ENCODE measurements at places on chromosomes 1 and 21.
A peak's percentile ranks its signal among the peaks of the same experiment; 100 is the strongest.

GRCh38 chr21:8993284-8993942, 1528.0 kb upstream of the TPTE start:
- DNase-seq, result no peak

- peak; percentile 11 for DNase-seq
Observed at GRCh38 chr1:180515857-180516388, 13.5 kb upstream of the ACBD6 start.

GRCh38 chr1:183270541-183271141, 84.6 kb downstream of the LAMC2 start:
- no peak for DNase-seq

DNA sequence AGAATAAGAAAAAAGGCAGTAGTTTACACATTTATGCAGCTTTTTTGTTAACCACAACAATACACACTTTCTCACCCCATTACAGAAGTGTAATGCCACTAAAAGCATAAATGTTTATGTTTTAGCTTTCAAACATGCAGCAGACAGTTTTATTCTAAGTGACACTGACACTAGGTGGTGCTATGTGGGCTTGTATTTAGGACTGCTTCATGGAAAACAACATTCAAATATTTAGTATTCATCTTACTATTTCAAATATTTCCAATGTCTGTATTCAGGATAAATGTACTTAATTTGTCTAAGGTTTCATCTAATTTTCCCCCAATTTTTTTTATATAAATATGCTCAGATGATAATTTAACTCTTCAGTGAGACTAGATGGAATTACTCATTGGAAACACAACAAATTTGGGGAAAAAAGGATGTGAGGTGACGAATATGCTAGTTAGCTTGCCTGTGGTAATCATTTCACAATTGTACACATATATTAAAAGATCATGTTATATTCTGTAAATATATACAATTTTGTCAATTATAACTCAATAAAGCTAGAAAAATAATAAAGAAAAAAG, 71.4 kb downstream of the USP1 start:
- DNase-seq, result no peak

- no peak for DNase-seq
Observed at GRCh38 chr1:241356519-241357365, at the start of gene RGS7. Gene RGS7, minus strand, starts transcription at chr1:241357205.

GRCh38 chr1:167629681-167630567, at the start of gene RCSD1:
Gene RCSD1, plus strand, starts transcription at chr1:167630232. Its CDS starts 192 bp downstream, at chr1:167630424.
- peak; percentile 44 for DNase-seq

GRCh38 chr1:16006552-16007485, 2.8 kb downstream of the SRARP start:
- DNase-seq, result no peak

GRCh38 chr1:231616667-231617066, 9.9 kb upstream of the DISC1 start:
- DNase-seq, result no peak

DNA sequence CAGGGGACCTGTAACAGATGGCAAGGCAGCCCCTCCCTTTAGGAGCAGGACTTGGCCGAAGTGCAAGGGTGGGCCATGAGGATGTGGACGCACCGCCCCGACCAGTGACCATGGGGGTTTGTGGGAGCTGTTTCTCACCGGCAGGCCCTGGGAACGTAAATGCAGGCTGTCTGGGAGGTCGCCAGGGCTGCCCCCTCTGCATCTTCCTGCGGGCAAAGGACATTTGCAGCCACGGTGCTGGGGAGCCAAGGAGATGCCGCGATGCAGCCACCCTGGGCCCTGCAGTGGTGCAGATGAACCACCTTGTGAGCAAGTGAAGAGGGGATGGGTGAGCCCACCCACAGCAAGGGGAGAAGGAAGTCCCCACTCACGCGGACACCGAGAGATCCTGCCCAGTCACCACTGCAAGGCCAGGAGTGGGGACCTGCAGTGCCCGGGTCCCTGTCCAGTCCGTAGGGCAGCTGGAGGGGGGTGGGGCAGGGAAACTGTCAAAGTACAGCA, 121.1 kb downstream of the SIK1 start:
- no peak for DNase-seq

DNA sequence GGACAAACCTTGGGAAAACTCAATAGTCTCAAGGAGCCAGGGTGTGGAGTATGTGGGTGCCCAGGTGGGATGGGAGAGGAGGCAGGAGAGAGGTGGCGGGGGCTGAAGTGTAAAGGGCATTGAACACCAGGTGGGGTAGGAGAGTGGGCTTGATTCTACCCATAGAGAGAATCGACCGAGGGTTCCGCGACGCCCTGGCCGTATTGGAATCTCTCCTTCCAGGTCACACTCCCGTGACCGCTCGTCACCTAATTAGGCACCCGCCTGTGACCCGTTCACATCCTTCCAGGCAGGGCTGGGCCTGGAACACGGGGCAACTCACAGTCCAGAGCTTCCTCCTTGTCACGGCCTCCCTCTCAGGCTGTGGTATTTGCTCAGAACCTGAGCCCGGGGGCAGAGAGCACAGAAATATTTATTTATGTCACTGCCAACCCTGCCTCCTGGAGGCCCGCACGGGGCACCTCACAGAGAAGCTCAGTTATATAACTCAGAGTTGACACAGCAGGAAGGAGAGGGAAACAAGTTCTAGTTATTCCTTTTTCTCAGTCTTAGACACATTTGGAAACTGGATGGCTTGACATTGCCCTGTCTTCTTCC, 12.0 kb downstream of the NCMAP start:
- DNase-seq, result no peak

DNA sequence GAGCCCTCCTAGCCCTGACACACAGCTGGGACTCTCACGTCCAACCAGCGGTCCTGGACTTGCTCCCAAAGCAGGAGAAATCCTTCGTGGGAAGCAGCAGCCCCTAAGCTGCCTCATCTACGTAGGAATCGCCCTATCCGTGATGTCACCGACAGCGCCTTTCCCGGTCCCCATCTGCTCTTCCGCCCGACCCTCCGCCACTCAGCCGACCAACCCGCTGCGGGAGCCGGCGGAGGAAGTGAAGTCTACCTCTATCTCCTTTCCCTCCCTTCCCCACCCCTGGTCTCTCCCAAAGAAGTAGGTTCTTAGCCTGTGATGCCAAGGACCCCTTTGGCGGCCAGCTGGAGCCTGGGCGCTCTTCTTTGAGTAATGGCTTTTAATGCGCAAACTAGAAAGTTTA, 272.1 kb downstream of the FAM72C start:
- no peak for DNase-seq

GRCh38 chr1:45348020-45348419, 7.8 kb upstream of the MUTYH start:
- no peak for DNase-seq

DNA sequence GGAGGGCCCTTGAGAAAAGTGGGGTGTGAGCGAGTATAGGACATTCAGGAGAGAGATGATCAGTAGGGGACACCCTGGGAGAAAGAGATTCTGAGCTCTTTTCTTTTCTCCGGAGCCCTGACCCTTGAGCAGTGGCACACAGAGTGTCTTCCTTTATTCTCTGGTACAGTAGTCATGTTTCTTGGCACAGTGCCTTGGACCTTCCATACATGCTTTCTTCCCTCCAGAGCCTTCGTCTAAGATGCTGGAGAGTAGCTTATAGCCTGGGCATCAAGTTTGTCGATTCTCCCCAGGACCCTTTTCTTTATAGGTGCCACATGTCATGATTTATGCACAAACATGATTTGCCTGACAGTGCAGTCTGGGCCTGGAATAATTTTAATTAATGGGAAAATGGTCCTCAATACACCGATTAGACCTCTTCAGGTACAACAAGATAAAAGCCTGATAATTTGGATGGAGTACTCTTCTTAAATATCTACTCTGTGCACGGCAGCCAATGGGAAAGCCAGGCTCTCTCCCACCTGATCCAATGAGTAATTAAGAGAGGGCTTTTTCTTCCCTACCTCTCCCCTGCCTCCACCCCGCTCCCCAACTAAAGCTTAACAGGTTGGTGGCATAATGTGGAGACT, at the start of gene TBX19:
Gene TBX19, plus strand, starts transcription at position 582 of the 632 bp plus-strand sequence. CDS start 214 bp downstream, outside the sequence.
- DNase-seq, result no peak

- no peak for DNase-seq
Observed at GRCh38 chr1:111082421-111083203, 57.3 kb downstream of the DRAM2 start.

DNA sequence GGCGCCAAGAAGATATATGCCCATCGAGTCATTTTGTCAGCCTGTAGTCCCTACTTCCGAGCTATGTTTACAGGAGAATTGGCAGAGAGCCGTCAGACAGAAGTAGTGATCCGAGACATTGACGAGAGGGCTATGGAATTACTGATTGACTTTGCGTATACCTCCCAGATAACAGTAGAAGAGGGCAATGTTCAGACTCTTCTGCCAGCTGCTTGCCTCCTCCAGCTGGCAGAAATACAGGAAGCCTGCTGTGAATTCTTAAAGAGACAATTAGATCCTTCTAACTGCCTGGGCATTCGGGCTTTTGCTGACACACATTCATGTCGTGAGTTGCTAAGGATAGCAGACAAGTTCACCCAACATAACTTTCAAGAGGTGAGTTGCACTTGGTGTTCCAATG, 19.1 kb downstream of the KLHL20 start:
- DNase-seq, result no peak

GRCh38 chr1:234555390-234556024, 54.5 kb downstream of the IRF2BP2 start:
- no peak for DNase-seq

GRCh38 chr1:94309216-94309615, 71.8 kb upstream of the ARHGAP29 start:
- DNase-seq, result no peak

- no peak for DNase-seq
Observed at GRCh38 chr1:9859281-9860014, 35.7 kb upstream of the CLSTN1 start.

DNA sequence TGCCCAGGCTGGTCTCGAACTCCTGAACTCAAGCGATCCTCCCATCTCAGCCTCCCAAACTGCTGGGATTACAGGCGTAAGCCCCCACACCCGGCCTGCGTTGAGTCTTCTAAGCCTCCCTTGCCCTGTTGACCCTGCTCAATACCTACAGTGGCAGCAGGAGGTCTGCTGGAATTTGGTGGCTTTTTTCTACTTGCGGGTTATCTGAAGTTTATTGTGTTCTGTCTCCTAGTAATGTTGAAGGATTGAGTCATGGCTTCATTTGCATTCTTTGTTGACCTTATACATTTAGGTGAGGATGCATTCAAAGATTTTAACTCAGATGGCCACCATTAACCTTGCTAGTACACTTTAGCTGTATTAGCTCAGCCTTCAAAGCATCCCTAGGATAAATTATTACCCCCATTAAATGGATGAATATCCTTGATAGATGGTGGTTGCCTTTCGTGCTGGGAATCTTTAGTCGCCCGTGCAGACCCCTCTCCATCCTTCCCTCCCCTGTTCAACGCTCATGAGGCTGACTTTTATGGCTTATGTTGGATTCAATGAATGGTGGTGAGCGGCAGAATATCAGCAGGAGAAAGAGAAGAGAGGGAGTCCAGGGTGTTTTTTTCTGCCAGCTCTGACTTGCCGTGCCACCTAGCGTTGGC, 9.7 kb upstream of the NPPB start:
- DNase-seq, result no peak

All from activated CD8-positive, alpha-beta memory T cell treated with anti-CD3 and anti-CD28 coated beads for 1 hour (primary cell).